ENCODE measurements at places on chromosomes 3 and 15. TPM values are rescaled to one million over a fixed set of nuclear protein-coding genes. Genes with fewer than 3 reads are reported as not detected.
A peak's percentile ranks its signal among the peaks of the same experiment; 100 is the strongest.

Gene CCDC32
- 27.4 TPM for polyA plus RNA-seq

Gene AP3B2
- polyA plus RNA-seq: not detected

DNA sequence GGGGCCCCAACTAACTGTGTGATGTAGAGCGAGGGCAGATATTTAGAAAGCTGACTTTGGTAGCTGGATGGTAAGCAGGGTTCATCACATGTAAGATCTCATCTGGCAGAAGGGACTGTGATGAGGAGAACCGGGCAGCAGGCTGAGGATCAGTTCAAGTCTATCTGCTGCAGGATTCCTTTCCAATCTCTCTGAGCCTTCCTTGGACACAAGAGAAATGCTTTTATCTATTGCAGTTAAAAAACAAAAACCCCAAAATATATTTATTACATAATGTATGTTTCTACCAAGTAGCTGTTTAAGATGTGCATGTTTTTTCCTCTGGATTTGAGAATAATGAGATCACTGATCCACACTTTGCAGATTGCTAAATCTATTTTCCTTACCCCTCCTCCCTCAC, 411.5 kb downstream of the RAP2B start:
- DNase-seq: no peak

DNA sequence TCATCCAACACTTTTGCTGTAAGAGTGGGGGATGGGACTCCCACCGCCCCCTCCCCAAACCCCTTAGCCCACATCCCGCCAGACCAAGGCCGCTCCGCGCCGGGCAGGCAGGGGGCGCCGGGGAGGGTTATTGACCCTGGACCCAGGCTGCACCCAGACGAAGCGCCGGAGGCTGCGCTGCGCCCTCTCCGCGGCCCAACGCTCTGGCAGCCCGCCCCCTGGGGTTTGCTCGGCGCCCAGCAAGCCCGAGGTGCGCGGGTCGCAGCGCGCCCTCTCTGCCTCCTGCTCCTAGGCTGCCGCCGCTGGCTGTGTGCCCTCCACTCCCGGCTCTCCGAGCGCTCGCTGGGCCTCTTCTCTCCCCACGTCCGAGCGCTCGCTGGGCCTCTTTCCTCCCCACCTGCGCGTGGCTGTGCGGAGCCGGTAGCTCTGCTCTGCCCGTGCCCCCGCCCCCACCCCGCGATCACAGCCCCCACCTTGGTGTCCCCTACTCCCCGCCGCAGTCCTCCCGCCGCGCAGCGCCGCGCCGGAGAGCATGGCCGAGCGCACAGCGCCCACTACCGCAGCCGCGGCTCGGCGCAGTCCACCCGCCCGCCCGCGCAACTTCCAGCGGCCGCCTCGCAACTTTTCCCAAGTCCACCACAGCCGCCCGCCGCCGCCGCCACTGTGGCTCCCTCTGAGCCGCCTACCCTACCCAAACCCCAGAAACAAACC, 1.2 kb downstream of the MECOM start:
- DNase-seq: peak; percentile 80

GRCh38 chr3:135860761-135861160, 104.8 kb upstream of the PPP2R3A start:
- no peak for DNase-seq

DNA sequence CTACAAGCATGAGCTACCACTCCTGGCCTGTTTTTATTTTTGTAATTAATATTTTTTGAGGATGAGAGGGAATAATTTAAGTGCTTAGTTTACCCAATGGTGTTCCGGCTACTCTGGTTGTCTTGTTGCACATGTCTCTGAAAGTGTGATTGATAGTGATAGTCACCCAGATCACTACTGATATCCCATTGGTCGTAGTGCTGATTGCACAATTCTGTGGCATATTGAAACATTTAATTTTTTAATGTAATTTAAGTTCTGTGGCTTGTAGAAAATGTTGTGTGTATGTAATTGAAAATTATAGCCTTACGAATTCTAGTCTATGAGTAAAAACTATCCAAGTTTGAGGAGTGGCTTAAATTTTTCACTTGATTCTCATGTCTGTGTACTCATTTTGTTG, 11.9 kb downstream of the ARIH2 start:
- no peak for DNase-seq

GRCh38 chr3:167030082-167030725, 349.9 kb downstream of the ZBBX start:
- DNase-seq: no peak

Data from aorta (tissue), 5 donors.